ENCODE measurements at places on chromosomes 5 and 9. TPM values are rescaled to one million over a fixed set of nuclear protein-coding genes. Genes with fewer than 3 reads are reported as not detected.

The PCDHGC3 gene
- total RNA-seq, result 25.9 TPM

The SLC25A25 gene
- 49.2 TPM for total RNA-seq

The ARID3C gene
- total RNA-seq, result not detected

The FAM219A gene
- 33.0 TPM for total RNA-seq

The ACTL7B gene
- not detected for total RNA-seq

The SPATA31D4 gene
- not detected for total RNA-seq

The IL4 gene
- not detected for total RNA-seq

The PCDHGC5 gene
- total RNA-seq, result 3.3 TPM

The PIP5KL1 gene
- 3.2 TPM for total RNA-seq

The TEK gene
- 30.2 TPM for total RNA-seq

The SMIM3 gene
- total RNA-seq, result 26.8 TPM

The EGFL7 gene
- total RNA-seq, result 1,791 TPM

The PROP1 gene
- total RNA-seq, result not detected

The NRARP gene
- 0.29 TPM for total RNA-seq

The INSL4 gene
- not detected for total RNA-seq

The GRIA1 gene
- total RNA-seq, result 0.37 TPM

The TIMD4 gene
- total RNA-seq, result not detected

The ZNG1C gene
- 1.3 TPM for total RNA-seq

The DRD1 gene
- total RNA-seq, result not detected

The ENHO gene
- not detected for total RNA-seq

The ADGRD2 gene
- not detected for total RNA-seq

The KIF12 gene
- total RNA-seq, result 1.5 TPM

The SHLD3 gene
- total RNA-seq, result 5.6 TPM

The SLC46A2 gene
- total RNA-seq, result not detected

The LCN15 gene
- not detected for total RNA-seq

The FGF1 gene
- 0.51 TPM for total RNA-seq

The CAMK4 gene
- total RNA-seq, result 1.1 TPM

The NAIP gene
- total RNA-seq, result 38.7 TPM

The CD72 gene
- total RNA-seq, result not detected

The FABP6 gene
- total RNA-seq, result not detected

The AFAP1L1 gene
- 26.9 TPM for total RNA-seq

The SPINK4 gene
- not detected for total RNA-seq

The TSLP gene
- 0.76 TPM for total RNA-seq

The OR1J2 gene
- not detected for total RNA-seq

The HRCT1 gene
- 0.59 TPM for total RNA-seq

The TAF11L5 gene
- total RNA-seq, result not detected

The MAMDC4 gene
- 0.26 TPM for total RNA-seq

The MEIKIN gene
- total RNA-seq, result not detected

The FST gene
- total RNA-seq, result 7.6 TPM

The TTLL11 gene
- total RNA-seq, result 12.3 TPM

The HMMR gene
- not detected for total RNA-seq

The RGS7BP gene
- total RNA-seq, result 19.4 TPM

The IL33 gene
- total RNA-seq, result 42.1 TPM

The ORM1 gene
- total RNA-seq, result 2.4 TPM

The TERT gene
- not detected for total RNA-seq

The MORN5 gene
- total RNA-seq, result 1.8 TPM

The ARL10 gene
- total RNA-seq, result 4.1 TPM

The LTC4S gene
- 22.9 TPM for total RNA-seq

The LCN9 gene
- total RNA-seq, result not detected

The RNF208 gene
- 3.7 TPM for total RNA-seq

The BARHL1 gene
- total RNA-seq, result not detected

The ZNF879 gene
- 8.5 TPM for total RNA-seq

The LHX2 gene
- 0.14 TPM for total RNA-seq

The MAP1B gene
- total RNA-seq, result 135 TPM

Data from uterus (tissue), 4 donors.